ENCODE measurements at places on chromosomes 3 and 15.

GRCh38 chr3:85709346-85709892 lies 750.6 kb downstream of the CADM2 start:
- no peak for DNase-seq

- DNase-seq, result no peak
Observed at GRCh38 chr3:158269942-158270341, 160.1 kb downstream of the RSRC1 start.

DNA sequence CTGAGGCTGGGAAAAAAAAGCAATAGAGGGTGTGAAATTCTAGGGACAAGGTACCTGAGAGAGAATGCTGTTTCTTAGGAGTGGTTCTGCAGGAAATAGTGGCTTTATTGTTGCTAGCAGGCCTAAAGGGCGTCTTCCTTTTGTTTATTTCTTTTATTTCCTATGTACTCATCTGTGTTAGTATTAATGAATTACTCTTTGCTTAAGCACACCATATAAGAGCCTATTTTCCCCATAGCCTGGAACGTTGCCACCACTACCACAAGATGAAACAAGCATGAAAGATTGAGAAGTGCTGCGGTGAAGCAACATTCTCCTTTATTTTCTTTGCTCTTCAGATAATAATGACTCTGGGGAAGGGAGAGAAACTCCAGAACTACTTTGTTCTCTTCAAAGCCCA lies 21.3 kb upstream of the GOLIM4 start:
- DNase-seq, result no peak

DNA sequence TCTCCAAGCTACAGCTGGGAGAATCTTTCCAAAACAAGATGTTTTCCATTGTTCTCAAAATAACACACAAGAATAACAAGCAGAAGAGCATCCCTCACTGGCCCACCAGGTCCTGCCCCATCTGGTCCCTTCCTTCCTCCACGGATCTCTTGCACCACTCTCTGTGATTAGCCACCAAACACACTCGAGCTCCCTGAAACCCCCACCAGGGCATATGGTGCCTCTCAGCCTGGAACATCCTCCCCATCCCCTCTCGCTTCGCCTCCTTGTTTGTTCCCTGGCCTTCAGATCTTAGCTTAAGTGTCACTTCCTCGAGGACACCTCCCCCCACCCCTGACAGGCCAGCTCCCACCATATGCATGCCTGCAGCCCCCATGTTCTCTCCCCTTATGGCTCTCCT lies 496.6 kb upstream of the PROK2 start:
- DNase-seq, result no peak

- no peak for DNase-seq
Observed at GRCh38 chr15:45442507-45443135, 64.3 kb upstream of the GATM start.

GRCh38 chr15:27592036-27592760 lies 506.9 kb downstream of the OCA2 start:
- DNase-seq, result no peak

DNA sequence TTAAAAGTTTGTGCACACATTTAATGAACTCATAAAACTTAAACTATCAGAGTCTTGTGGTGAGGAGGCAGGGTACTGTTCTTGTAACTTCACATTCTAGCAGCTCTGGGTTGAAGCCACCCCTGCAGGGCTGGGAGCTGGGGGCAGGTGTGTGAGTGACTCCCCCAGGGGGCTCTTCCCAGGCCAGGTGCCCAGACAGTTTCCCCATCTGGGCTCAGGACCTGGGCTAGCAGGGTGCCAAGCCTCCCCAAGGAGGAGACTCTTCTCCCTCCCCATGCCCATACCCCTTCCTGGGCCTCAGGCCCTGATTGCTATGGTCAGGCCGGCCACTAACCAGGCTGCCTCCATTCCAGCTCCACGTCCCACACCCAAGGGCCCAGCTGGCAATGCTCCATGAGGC lies 22.0 kb upstream of the CHCHD6 start:
- DNase-seq, result no peak

DNA sequence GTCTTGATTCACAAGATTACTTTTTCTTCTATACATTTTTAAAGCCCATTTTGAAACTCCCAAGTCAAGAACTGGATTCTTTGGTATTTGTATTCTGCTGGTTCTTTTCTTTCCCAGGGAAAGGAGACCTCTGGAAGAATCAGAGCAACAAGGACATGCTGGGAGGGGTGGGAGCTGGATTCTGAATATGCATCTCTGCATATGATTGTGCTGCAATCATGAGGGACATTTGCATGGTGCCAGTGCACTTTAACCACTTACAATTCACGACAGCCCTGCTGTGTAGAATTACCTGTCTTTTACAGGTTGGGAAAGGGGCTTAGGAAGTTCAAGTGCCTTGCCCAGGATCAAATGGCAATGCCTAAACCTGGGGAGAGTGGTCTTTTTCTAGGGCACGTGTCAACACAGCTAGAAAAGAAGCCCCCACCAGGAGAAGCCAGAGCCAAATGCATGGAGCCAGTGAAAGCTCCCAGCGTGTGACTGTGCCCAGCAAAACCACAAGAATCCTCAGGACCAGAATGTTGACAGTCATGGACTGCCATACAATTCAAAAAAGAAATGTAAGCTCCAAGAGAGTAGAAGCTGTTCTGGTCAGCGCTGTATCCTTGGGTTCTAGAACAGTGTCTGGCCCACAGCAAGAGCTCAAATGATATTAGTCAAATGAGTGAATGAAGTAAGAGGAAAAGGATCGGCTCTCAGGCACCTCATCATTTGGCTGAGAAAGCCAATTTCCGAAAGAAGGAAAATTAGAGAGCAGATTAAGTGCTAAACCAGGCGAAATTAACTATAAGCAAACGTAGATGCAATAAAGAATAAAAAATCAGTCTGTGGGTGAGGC lies 84.5 kb upstream of the MEF2A start:
- no peak for DNase-seq

GRCh38 chr15:89383365-89384175 lies 48.9 kb upstream of the POLG start:
- DNase-seq, result no peak

DNA sequence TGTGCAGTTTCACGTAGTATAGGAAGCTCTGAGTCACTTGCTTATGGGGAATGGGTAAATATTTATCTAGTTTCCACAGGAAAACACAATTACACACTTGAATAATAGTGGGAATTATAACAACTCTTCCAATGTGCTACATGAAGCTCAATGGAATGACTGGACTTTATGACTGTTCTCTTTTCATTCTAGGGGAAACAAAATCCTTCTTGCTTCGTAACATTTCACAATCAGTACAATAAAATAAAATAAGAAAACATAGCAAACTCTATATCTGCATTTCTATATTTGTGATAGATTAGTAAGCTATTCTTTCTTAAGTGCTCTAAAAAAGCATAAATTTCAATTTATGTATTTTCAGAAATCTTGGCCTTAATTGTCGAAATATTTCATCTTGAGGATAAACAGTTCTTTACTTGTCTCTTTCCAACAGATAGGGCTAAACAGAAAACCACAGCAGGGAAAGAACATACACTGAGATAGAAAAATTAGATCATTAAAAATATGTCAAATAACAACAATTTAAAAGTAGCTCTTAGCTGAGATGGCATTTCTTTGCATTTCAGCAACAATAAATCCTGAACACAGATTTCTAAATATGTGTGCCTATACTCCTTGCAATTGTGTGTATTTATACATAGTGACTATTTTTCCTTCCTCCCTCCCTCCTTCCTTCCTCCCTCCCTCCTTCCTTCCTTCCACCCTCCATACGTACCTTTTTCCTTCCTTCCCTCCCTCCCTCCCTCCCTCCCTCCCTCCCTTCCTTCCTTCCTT lies 395.5 kb upstream of the KCNMB2 start:
- no peak for DNase-seq

GRCh38 chr3:69051756-69052471 lies at the start of gene TMF1:
Gene TMF1, minus strand, starts transcription at chr3:69052333. Its CDS starts 247 bp downstream, at chr3:69052086.
- DNase-seq, result no peak

- DNase-seq, result no peak
Observed at GRCh38 chr3:37729119-37729518, 132.6 kb upstream of the CTDSPL start.

DNA sequence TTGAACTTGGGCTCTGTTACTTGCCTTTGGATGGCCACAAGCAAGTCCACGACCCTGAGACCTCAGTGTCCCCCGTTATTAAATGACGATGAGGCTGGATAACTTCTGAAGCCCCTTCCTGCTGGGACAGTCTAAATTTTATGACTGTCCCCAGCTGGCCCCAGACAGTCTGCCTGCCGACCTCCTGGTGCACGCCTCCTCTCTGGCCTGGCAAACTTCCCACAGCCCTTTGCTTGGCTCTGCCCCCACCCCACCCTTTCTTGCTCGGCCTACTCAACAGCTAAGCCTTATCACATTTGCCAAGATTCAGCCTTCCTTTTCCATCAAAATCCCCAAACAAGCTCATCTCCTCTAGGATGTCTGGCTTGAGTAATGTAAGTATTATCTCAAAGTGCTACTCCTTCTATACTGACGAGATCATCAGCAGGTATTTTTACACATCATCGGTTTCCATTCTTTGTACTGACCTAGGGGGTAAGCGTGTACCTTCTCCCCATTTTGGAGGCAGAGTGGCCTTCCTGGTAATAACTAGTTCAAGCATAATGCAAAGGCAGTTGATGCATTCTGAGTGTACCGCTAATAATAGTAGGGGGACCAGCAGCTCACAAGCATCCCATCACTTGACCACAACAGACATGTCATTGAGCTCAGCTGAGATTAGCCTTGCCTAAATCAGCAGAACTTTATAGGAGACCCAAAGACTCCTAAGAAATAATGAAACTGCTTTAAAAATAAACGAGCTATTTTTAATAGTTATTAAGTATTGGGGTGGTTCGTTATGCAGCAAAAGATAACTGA lies 120.8 kb upstream of the HACD2 start:
- DNase-seq, result no peak

GRCh38 chr3:23198801-23199200 lies 4.3 kb upstream of the UBE2E2 start:
- DNase-seq, result no peak

- DNase-seq, result no peak
Observed at GRCh38 chr3:134092208-134092701, 62.5 kb upstream of the SLCO2A1 start.

GRCh38 chr3:53199834-53200233 lies 38.8 kb downstream of the PRKCD start:
- DNase-seq, result no peak

DNA sequence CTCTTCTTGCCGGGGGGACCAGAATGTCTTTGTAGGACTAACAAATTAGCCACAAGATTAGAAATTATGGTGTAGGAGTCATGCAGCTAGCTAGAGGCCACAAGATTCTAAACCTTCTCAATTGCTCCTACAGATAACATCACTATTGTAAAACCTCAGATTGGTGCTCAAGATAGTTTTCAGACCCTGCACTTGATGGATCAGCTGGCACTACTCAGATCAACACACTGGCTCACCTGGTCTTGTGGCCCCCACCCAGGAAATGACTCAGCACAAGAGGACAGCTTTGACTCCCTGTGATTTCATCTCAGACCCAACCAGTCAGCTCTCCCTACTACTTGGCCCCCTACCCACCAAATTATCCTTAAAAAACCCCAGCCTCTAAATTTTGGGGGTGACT lies 124.1 kb upstream of the RASGRP1 start:
- DNase-seq, result no peak

DNA sequence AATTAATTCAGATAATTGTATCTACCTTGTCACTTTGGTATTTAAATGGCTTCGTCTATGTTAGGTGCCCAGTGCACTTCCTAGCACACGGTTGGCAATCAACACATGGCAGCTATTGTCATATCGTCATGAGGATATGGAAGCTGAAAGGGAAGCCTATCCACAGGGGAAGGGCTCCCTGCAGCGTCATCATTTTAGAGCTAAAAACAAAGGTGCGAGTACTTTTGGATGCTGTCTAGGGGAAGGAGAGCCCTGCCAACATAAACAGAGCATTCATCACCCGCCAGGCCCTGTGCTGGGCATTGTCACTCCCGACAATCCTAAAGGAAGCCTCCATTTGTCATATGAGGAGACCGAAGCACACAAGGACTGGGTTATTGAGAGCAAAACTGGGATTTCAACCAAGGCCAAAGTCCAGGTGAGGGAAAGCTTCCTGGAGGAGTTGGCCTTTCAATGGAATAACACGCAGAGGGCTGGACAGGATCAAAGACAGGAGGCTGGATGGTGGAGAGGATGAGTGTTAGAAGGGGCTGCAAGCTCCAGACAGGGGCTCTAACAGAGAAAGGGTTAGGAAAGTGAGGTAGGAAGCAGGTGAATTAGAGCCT lies 8.0 kb upstream of the PARL start:
- DNase-seq, result no peak

GRCh38 chr3:45545476-45545875 lies 49.1 kb upstream of the LIMD1 start:
- DNase-seq, result peak; percentile 83

DNA sequence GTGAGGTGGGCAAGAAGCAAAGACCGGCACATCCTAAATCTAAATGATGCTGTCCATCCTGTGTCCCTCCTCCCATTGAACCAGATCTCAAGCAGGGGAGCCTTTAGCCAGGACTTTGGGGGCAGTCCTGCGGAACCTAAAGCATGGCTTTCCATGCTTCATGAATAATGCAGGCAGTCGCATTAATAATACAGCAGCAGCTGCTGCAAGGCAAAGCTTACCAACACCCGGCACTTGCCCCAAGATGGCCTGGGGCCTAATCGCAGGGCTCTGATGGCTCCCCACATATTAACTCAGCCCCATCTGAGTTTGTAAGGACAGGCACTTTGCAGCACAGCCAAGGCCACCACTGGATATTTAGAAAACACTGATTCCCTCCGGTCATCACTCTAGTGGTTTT lies 114.4 kb downstream of the NTRK3 start:
- DNase-seq, result no peak

GRCh38 chr3:105352976-105353375 lies 13.7 kb upstream of the ALCAM start:
- peak; percentile 24 for DNase-seq

GRCh38 chr15:74045636-74046274 lies 36.6 kb downstream of the GOLGA6A start:
- DNase-seq, result no peak

DNA sequence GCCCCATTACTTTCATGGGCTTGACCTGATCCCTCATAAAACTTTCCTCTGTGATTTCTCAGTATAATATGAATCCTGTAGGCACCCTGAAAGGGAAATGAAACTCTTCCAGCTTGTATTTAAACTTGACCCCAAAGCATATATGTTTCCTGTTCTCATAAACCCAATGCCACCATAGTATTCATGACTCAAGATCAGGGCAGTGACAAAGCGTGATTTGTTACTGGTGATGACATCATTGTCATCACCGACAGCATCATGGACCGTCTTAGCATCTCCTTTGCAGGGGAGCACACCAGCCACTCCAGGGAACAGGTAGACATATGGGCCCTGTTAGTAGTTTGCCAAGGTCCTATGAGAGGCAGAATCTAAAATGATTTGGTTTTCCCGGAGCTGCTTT lies 741.2 kb downstream of the NR2F2 start:
- DNase-seq, result peak; percentile 66

DNA sequence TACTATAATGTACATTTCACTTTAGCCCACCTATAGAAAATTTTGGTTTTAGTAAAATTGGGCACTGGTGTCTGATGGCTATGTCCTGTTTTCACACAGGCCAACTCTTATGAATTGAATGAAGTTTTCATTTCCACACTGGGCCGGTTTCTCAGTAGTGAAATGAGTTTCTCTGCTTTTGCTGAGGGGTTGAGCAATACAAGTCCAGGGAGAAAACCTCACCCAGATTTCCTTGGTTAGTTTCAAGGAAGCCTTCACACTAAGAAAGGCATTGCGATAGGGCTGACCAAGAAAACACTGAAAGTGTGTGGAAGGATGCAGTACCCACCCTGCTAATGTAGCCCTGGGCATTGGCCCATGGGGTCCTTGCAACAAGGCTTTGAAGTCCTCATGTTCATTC lies 331.5 kb upstream of the CFAP20DC start:
- peak; percentile 72 for DNase-seq

GRCh38 chr15:58185439-58185838 lies 47.3 kb downstream of the AQP9 start:
- DNase-seq, result no peak

All from MV-4-11 (cell line).